ENCODE measurements at places on chromosomes 4 and X.
A peak's percentile ranks its signal among the peaks of the same experiment; 100 is the strongest.

GRCh38 chr4:163762741-163763140, 268.3 kb downstream of the TMA16 start:
- DNase-seq: no peak

DNA sequence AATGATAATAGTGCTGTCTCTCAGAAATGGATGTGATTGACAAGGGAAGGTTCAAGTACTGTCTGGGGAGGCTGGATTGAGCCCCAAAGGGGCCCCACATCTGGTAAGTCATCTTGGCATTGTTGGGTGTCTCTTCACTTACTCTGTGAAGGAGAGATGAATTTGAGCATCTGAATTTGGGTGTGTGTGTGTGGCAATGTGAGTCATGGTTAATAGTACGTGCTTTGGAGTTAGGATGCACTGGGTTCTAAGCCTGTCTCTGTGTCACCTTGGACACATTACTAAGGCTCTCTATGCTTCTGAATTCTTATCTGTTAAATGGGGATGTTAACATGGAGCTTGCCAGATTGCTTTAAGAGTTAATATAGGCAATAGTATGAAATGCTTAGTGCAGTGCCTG, 80.4 kb downstream of the FRAS1 start:
- no peak for DNase-seq

DNA sequence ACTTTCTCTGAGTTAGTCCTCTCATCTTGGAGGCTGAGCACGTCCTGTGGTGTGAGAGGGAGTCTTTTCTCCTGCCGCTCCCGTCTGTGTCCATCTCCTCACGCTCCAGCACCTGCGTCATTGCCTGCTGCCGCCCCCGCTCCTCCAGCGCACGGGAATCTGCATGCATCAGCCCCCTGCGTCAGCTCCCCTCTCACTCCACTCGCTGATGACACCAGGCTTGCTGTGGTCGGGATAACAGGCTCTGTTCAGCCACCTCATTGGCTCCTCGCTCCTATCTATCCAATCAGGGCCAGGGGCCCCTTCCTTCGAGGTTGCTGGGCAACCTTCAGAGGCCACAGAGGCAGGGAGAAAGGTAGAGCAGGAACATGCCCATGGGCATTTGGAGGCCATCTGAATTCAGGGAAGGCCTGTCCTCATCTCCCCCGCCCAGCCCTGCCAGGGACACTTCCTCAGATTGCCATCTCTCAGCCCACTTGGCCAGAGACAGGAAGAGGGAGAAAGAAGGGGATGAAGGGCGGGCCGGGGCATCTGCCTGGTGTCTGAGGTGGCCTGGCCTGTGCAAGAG, 9.3 kb downstream of the ZNF185 start:
- no peak for DNase-seq

GRCh38 chr4:128461291-128462102, 173.9 kb upstream of the PGRMC2 start:
- no peak for DNase-seq

- DNase-seq: no peak
Measured at GRCh38 chr4:114519368-114519767, 79.2 kb upstream of the UGT8 start.

DNA sequence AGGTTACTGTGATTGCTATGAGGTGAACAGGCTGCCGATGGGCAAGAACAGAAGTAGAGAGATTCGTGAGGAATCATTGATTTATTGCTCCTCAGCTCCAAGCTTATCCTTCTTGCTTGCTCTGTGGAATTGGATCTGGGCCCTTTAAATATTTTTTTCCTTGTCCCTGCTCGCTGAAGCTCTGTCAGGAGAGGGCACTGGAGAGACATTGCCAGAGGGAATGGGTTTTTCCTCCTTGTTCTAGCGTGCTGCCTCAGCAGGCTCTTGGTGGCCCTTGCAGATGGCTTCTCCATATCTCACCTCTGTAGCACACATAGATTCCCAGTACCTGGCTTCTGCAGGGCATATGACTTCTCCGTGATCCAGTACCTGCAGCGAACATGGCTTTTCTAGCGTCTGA, 67.4 kb downstream of the CNGA2 start:
- no peak for DNase-seq

DNA sequence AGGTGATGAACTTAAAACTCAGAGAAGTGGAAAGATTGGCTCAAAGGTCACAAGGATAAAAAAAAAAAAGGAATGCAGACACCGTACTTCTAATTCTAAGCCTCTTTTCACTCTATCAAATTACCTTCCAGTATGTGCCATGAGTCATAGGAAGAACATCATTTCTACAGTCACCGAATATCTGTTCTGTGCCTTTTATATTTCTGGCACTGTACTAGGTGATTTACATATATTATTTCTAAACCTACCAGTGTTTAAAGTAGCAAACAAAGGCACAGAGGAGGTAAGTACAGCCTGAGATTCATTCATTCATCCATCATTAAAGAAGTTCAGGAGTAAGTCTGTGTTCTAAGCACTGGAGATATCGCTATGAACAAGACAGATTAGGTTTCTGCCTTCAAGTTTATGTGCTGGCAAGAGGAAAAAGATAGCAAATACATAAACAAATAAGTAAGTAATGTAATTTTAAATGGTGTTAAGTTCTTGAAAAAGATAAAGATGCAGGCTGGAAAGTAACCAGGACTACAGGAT, 65.3 kb downstream of the PALLD start:
- DNase-seq: no peak

- no peak for DNase-seq
Measured at GRCh38 chrX:13491061-13491460, 78.3 kb upstream of the EGFL6 start.

- DNase-seq: no peak
Measured at GRCh38 chrX:115559672-115560071, 1.3 kb upstream of the PLS3 start.

DNA sequence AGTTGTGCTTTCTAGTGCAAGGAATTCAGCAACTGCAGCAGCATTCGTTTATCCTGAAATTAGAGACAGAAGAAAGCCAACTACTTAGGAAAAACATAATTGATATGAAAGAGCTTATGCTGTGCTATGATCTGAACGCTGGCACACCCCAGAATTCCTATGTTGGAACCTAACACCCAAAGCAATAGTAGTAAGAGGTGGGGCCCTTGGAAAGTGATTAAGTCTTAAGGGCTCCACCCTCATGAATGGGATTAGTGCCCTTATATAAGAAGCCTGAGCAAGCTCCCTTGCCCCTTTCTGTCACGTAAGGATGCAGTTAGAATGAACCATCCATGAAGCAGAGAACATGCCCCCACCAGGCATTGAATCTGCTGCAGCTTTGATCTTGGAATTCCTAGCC, 5.4 kb upstream of the LSM6 start:
- DNase-seq: no peak

- DNase-seq: no peak
Measured at GRCh38 chr4:170591076-170591475, 501.3 kb upstream of the AADAT start.

GRCh38 chr4:55395218-55395528, 584 bp upstream of the TMEM165 start:
- DNase-seq: no peak

DNA sequence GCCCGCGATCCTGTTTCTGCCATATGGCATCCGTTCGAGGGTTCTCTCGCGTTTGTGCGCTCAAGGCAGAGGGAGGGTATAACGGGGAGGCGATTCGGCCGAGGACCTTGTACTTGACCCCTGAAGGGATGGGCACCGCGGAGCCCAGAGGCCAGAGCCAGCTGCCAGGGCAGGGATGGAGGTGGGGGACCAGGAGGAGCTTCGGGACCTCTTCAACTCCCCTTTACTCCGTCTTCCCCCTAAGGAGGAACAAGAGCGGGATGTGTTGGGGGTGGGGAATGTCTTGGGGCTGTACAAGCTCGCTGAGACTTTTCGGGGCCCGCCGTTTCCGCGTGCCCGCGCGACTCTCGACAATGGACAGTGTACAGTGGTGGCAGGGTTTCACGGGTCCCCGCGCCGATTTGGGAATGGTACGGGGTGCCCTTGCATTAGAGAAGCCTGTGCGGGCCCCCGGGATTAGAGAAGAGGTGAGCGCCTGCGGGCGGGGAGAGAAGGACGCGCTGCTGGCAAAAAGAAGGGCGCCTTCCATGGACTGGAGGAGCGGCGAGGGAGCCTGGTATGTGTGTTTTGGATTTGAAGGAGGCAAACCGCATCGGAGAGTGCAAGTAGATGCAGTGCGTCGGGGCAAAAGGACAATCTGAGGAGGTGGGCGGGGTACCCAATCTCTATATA, 760 bp downstream of the UGT8 start:
- no peak for DNase-seq

GRCh38 chr4:90112715-90113114, 14.5 kb upstream of the CCSER1 start:
- DNase-seq: no peak

DNA sequence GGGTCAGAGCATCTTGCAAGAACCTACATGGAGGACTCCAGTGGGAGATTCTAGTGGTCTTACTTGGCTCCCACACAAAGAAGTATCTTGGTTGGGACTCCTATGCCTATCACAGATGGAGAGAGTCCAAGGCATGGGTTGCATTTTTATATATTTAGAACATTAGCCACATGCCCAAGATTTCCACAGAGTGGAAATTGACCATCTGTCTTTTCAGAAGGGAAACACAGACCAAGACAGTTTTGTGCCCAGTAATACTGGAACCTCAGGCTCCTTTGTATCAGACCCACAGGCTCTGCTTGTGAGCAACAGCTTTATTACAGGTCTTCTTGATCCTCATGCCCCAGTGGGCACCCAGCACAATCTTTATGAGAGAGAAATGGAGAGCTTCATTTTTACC, 43.6 kb downstream of the PAGE2 start:
- DNase-seq: no peak

- DNase-seq: no peak
Measured at GRCh38 chr4:19774690-19775256, 476.9 kb upstream of the SLIT2 start.

DNA sequence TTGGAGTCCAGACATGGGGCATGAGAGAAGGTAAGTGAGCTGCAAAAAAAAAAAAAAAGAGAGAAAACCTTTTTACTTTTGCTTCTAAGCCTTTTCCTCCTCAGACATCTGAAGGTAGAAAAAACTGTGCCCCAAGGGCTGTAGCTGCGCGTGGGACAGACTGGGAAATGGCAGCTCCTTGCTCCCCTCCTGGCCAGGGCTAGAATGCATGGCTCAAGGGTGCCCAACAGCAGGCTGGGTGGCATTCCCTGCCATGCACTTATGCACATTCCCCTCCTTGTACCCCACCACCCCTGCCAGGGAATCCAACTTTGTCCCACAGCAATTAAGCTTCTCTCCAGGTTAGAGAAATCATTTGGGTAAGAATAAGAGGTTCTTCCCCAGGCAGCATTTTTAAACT, 421.2 kb downstream of the TRAM1L1 start:
- DNase-seq: no peak

GRCh38 chr4:6497796-6498195, 25.4 kb upstream of the PPP2R2C start:
- no peak for DNase-seq

DNA sequence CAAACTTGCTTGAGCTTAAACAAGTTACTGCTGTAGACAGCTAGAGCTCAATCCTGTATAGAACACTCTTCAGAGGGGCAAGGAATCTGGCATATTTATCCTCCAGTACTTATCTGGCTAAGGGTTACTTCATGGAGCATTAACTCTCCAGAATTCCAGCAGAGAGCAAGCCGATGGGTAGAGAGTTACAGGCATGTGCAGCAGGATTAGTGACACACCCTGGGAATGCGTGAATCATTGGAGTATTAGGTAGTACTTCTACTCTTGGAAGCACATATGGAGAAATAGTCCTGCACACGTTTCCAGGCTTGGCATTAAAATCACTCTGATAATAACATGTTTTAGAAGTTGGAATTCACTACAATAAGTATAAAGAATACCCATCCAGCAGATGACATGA, 35.4 kb downstream of the GRXCR1 start:
- DNase-seq: no peak

DNA sequence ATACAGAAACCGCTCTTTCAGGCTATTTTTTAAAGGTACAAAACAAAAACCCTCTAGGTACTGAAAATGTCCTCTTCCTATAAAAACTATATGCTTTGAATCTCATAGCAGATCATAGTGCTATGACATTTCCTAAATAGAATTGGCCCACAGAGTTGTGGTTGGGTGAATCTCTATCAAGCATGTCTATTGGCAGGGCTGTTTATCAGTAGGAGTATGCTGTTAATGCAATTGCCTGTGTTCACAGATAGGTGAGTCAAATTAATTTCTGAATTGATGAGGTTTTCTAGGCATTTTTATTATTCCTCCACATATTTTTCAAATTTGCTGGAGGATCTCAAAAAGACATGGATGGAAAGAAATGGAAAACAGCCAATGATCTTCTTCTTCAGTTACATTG, 73.9 kb downstream of the QRFPR start:
- no peak for DNase-seq

DNA sequence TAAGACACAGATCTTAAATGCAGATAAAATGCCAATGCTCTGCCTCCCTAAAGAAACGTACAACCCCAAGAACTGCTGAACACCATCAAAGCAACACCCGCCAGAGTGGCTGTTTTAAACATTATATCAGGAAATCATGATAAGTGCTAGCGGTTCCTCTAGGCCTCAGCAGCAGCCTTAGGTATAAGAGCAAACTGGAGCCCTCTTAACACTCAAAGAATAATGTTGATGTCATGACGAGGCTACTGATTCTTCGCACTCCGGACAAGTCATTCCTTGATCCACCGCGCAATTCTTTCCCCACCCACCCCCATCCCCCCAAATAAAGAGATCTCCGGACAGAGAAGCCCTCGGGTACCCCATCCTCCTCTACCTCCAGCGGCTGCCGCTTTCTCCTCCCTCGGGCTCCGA, 507 bp downstream of the LIN54 start:
- no peak for DNase-seq

GRCh38 chrX:28589046-28589445, 1.8 kb downstream of the IL1RAPL1 start:
- DNase-seq: no peak

GRCh38 chr4:80138551-80139538, 58.5 kb upstream of the PRDM8 start:
- peak; percentile 23 for DNase-seq

- DNase-seq: no peak
Measured at GRCh38 chr4:42352049-42352448, 45.2 kb upstream of the SHISA3 start.

GRCh38 chr4:99636422-99636821, 21.2 kb downstream of the C4orf54 start:
- no peak for DNase-seq

GRCh38 chrX:113741744-113742143, 842.1 kb upstream of the HTR2C start:
- DNase-seq: no peak

DNA sequence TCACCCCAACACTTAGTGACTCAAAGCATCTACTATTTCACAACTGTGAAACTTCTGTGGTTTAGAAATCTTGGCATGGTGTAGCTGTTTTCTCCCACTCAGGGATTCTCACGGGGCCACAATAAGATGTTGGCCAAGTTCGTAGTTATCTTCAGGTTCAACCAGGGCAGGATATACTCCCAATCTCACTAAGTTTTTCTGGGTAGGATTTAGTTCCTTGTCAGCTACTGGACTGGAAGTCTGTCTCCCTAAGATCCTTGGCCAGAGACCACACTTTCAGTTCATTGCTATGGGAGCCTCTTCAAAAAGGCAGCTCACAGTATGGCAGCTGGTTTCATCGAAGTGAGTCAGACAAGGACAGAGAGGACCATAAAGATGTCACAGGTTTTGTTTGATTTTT, 111.7 kb upstream of the PDHA2 start:
- no peak for DNase-seq

GRCh38 chrX:40975951-40976350, 109.3 kb upstream of the USP9X start:
- DNase-seq: no peak
